ENCODE measurements at places on chromosomes 16 and 17.

DNA sequence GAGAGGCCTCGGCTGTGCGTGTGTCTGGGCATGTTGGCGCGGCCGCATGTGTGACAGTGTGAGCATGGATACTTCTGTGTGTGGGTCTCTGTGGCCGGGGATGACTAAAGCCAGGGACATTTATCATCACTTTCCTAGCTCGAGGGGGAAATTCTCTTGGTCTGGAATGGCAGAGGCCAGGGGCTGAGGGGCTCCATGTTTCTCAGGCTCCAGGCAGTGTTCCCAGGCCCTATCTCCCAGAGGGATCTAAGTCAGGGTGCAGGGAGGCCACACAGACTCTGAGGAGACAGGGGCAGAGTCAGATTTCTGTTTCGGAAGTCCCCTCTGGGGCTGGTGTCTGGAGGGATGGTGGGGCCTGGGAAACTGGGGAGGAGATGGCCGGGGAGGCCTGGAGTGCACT, 23.7 kb upstream of the SPNS2 start:
- no peak for DNase-seq

- no peak for DNase-seq
These were observed 649 bp downstream of the GSE1 start for GRCh38 chr16:85613604-85614337.

DNA sequence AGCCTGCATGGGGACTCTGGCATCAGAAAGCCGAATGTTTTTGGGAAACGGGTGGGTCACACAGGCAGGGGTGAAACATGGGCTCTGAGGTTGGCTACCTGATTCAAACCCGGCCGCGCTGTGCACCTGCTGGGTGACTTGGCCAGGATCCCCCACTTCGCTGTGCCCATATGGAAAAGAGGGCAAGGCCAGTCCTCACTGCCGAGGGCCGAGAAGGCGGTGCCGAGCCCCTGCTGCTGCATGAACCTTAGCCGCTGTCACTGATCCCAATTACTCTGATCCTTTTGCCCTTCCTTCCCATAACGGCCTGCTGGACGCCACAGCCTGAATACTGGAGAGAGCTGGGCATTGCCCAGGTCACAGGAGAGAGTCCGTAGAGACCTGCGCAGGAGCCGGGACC, 17.7 kb downstream of the KDM8 start:
- DNase-seq: no peak

GRCh38 chr16:1257561-1258224, 1.8 kb downstream of the TPSD1 start:
- DNase-seq: no peak

GRCh38 chr17:63289931-63290330, 156.2 kb downstream of the CYB561 start:
- no peak for DNase-seq

- no peak for DNase-seq
These were observed 22.3 kb downstream of the TSPOAP1 start for GRCh38 chr17:58306131-58306951.

- no peak for DNase-seq
These were observed 554 bp downstream of the MTSS2 start for GRCh38 chr16:70685061-70685937.

GRCh38 chr17:80254396-80255251, 6.0 kb upstream of the RNF213 start:
- no peak for DNase-seq

GRCh38 chr16:50761267-50761666, 19.4 kb downstream of the CYLD start:
- DNase-seq: no peak

DNA sequence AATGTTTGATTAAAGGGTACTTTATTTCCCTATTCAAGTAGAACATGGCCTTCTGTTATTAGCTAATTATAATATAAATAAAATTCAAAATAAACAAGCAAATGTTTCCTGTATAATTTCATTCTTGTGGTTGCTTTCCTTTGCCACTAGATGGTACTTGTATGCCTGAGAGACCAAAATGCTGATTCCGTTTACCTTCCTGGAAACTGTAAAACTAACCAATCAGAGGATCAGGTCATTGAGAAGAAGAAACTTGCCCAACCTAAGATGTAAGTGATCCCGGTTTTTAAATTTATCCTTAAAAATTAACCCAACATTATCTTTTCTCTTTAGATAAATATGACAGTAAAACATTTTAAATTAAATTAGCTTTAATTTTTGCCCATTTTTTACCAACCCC, 8.1 kb upstream of the ABCA5 start:
- DNase-seq: no peak

GRCh38 chr16:50136399-50136798, 16.7 kb upstream of the TENT4B start:
- DNase-seq: no peak

GRCh38 chr16:56493815-56494214, 26.0 kb downstream of the BBS2 start:
- DNase-seq: no peak

GRCh38 chr16:51410125-51410524, 259.1 kb upstream of the SALL1 start:
- no peak for DNase-seq

DNA sequence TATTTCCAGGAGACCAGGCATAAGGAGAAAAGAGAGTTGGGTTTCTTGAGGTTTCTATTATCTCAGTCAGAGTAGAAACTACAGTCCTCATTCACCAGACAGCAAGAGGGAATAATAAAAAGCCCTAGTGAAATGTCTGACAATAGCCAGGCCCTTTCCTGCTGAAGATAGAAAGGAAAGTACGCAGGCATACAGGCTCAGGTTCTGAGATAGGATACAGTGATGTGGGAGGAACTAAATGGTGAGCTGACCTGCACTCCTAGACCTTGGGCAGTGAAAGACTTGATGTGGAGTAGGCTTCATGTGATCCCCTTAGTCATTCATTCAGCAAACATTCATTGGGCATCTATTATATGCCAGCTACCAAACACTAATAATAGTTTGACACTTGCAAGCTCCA, 14.9 kb downstream of the ZNF821 start:
- DNase-seq: no peak

DNA sequence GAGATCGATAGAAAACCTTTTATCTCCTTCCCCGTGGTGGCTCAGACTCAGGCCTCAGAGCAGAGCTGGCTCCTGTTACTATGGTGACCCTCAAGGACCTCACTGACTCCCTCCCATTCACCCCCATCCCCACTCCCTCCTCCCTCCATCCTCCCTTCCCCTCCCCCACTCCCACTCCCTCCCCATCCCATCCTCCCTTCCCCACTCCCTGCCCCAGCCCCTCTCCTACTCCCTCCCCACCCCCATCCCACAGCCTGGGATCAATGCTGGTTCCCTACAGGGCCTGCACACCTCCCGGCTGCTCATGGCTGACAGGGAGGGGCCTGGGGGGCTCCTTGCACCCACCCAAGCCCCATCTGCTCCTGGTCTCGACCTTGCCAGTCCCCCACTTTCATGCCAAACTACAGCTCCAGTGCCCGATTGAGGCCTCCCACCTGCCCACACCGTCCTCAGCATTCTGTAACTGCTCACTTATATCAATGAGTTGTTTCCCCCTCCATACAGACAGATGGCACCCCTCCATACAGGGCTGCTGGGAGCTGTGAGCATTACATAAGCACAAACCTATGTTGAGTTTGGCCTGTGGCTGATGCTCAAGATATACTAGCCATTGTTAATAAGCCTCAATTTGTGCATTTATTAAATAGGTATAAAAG, 11.6 kb upstream of the RAI1 start:
- DNase-seq: no peak

GRCh38 chr17:45162025-45162687, 481 bp downstream of the HEXIM2 start:
- DNase-seq: no peak

All from neuronal stem cell (in vitro differentiated cells).